ENCODE measurements at places on chromosomes 3 and 15. TPM values are rescaled to one million over a fixed set of nuclear protein-coding genes. Genes with fewer than 3 reads are reported as not detected.

- no peak for DNase-seq
Observed at GRCh38 chr3:81823882-81824395, 62.5 kb upstream of the GBE1 start.

DNA sequence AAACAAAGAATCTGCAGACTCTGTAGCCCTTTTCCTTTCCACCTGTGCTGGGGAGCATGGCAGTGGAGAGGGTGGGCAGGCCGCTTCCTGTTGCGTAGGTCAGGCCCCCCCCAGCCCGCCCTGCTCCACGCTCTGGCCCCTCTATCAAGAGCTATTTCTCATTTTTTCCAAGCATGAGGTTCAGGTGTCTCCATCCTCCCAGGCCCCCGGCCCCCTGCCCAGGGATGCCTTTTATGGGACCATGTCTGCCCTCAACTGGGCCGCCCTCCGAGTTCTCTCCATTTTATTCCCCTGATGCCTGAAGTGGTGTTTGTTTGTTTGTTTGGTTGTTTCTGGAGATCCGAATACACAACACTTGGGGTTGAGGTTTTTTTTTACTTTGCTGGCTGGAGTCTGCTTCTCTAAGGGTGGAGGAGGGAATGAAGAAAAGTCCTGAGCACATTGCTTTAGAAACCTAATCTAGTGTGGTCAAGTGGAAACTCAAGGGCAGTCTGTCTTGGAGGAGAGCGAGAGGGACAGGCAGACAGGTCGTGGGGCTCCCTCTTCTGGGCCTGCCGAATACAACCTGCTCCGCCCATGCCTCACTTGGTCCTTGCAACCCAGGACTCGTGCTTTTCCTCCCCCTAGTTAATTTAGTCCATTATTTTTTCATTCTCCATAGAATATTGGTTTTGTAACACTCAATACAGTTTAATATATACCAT is 176.5 kb upstream of the LYSMD4 start:
- DNase-seq, result no peak

- no peak for DNase-seq
Observed at GRCh38 chr3:183664913-183665381, 29.5 kb downstream of the KLHL24 start.

- DNase-seq, result no peak
Observed at GRCh38 chr3:11668243-11669235, 24.8 kb upstream of the VGLL4 start.

DNA sequence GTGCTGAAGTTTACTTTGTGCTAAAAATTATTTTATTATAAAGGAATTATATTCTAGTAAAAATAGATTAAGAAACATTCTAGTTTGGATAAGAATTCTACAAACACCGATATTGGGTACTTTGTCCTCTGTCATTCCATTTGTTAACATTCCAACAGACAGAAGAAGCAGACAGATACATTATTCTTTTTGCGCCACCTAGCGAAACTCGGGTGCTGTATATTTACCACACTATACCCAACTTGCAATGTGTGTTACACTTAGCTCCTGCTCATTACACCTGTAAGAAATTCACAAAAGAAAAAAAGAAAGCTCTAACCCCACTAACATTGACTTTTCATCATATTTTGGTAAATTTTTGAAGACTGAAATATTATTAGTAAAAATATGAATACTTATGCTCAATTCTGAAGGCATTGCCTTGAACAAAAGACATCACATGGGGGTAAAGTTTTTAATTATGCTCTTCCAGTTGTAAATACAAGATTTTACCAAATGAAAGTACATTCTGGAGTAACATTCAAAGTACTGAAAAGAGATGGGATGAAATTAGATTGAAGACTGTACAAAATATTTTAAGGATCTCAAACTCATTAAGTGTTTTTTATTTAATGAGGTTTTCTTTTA is 136.5 kb upstream of the MLF1 start:
- peak; percentile 54 for DNase-seq

LMAN1L gene
- total RNA-seq, result not detected
